ENCODE measurements at places on chromosomes 3 and 15.

- no peak for DNase-seq
Measured at GRCh38 chr3:10384541-10385360, 63.8 kb upstream of the SEC13 start.

DNA sequence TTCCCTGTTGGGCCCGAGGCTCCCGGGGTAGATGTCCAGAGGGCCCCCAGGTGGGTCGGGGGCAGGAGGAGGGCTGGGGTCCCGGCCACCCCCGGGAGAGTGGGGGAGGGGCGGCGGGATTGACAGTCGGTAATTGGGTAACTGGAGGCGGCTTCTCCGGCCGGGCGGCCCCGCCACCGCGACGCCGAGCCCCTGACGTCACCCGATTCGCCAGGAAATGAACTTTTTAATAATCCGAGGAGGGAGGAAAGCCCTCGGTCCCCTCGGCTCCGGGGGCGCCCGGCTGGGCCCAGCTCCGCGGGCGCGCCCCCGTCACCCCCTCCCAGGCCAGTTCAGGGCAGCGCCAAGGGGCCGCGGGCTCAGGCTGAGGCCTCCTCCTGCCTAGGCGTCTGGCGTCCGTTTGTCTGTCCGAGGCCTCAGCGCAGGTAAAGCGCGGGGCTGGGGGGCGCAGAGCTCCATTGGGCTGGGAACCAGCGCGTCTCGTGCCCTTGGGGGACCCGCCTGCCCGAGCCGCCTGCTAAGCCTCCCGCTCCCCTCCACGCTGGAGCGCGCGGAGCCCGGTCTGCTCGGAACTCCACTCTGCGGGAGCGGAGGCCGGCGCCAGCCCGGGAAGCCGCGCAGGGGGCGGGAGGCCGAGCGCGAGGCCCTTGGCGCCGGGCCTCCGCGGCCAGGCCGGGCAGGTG is 3.9 kb downstream of the GATA2 start:
- DNase-seq: no peak

DNA sequence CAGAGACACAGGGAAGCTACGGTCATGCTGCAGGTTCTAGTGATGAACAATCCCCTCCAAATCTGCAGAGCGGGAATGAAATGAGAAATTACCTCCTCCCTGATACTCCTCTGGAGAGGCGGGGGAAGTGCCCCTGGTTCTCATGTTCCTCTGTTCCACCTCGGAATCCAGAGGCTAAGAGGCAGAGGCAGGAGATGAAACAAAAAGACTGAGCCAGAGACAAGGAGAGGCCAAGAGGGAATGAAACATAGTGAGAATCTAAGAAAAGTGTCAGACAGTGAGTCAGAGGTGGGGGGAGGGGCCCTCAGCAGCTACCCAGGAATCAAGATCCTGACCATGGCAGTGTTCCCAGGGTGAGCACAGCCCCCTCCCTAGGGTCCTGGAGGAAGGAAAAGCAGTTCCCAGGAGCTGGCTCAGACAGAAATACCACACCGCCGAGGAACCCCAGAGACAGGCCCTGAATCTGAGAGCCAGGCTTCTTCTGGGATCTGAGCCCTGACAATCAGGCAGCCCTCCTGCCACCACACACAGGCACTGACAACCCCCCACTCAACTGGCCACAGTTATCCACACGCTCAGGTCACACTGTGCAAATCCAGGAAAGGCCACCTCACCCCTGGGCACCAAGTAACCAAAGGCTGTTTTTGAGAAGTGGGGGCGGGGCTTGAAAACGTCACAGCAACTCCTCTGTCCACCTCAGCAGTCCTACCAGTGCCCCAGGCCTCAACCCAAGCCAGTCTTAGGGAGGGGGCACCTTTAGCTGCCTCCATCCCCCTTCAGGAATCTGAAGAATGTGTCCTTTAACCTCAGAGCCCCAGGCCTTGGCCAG is 2.4 kb downstream of the CSRNP1 start:
- peak; percentile 91 for DNase-seq

- DNase-seq: no peak
Measured at GRCh38 chr3:98432575-98432974, 30.4 kb upstream of the OR5K1 start.

GRCh38 chr3:134656211-134656800 is 5.5 kb upstream of the KY start:
- DNase-seq: no peak

GRCh38 chr3:158097593-158098308 is 8.5 kb downstream of the SHOX2 start:
- DNase-seq: no peak

- no peak for DNase-seq
Measured at GRCh38 chr15:74184582-74185091, 11.1 kb downstream of the ISLR start.

DNA sequence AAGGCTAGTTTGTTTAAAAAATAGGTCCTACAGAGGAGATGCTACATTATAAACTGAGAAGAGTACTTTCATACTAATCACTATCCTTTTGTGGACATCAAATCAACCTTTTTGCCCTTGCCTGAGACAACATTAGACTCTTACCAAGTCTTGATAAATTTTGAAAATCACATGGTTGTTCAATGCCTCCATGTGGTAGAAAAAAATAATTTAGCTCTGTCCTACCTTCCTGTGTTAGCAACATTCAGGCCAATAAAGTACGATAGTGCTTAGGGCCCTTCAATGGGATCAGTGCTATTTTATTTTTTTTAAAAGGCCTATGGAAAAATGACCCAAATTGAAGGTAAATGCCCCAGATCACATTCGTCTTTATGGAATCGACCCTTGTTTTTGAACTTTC is 5.0 kb upstream of the UBE2E1 start:
- DNase-seq: peak; percentile 17

GRCh38 chr3:115646027-115646690 is 22.8 kb downstream of the GAP43 start:
- DNase-seq: no peak

GRCh38 chr15:69359722-69360121 is 54.4 kb upstream of the KIF23 start:
- DNase-seq: no peak

DNA sequence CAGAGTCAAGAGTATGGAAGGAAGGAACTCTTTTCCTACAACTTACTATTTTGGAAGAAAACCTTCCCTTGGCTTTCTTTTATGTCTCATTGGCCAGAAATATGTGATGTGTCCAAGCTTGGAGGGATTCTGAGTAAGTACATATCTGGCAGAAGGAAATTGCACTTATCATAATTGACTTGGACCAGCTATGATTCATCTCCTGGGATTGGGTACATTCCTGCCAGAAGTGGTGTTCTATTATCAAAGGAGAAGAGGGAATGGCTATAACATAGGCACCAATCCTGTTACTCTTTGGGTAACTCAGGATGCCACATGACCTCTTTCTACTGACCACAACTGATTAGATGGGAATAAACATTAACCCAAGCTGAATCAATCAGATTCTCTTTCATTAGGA is 13.5 kb upstream of the DAZL start:
- peak; percentile 55 for DNase-seq

- peak; percentile 6 for DNase-seq
Measured at GRCh38 chr15:33675246-33675645, 293.1 kb upstream of the CHRM5 start.

- DNase-seq: no peak
Measured at GRCh38 chr3:5123937-5124336, 1.8 kb downstream of the ARL8B start.

GRCh38 chr3:112813723-112814171 is 32.9 kb downstream of the CD200R1L start:
- DNase-seq: peak; percentile 29

GRCh38 chr15:90059208-90059985 is 42.9 kb downstream of the IDH2 start:
- no peak for DNase-seq

DNA sequence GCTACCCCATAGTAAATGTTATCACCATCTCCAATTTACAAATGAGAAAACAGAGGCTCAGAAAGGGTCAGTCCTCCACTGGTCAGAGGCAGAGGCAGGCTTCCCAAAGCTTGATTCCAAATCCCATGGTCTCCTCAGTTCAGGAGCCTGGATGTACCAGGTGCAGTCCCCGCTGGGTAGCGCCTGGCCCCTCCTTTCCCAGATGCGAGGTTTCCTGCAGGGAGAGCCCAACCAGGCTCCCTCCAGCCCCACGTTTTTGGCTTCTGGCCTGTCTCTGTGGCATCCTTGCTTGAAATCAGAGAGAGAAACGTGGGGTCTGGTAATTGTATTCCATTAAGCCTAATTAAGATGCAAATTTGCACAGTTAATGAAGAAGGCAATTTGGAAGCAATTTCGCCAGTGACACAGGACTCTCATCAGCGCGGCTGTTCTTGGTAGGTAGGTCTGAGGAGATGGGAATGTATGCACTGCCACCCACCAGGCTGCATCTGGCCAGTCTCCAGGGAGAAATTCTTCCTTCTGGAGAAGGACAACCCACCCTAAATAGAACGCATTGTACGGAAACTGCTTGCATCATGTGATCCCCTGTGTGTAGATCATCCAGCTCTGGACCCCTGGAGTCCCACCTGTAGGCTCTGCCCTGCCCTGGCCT is 50.5 kb downstream of the HRH1 start:
- DNase-seq: no peak

DNA sequence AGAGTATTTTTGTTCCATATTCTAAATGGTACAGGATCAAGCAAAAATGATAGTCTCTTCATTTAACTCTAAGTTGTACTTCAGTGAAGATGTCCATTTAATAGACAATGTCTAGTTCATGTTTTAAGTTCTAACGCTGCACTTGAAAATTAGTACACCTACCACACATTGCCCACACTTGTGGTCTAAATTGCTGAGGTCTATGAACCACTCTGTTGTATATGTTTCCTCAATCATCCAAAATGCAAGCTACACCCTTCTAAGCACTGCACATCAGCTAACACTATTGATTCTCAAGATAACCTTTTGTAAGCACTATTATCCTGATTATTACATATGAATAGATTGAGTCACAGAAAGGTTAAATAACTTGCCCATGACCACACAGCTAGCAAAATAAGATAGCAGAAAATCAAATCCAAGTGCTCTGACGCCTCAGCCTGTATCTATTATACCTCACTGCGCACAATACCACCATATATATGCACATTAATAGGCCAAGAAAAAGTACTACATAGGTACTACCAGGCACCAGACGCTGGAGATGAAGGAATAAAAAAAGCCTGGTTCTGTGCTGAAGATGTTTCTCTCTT is 6.4 kb downstream of the GOLIM4 start:
- DNase-seq: no peak

- DNase-seq: peak; percentile 11
Measured at GRCh38 chr15:39592500-39592899, 11.6 kb downstream of the THBS1 start.

DNA sequence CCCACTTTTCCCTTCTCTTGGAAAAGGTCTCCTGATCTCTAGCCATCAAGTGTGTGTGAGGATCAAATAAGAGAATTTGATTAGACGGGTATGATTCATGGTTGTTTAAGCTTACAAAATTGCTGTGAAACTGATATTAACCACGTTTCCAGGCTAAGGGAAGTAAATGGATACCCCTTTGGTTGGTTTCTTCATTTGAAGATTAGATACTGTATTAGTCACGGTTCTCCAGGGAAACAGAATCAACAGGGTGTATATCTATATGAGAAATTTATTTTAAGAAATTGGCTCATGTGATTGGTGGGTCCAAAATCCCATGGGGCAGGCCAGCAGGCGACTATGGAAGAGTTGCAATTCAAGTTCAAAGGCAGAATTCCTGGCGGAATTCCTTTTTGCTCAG is 112.7 kb upstream of the SELENOK start:
- DNase-seq: peak; percentile 9

DNA sequence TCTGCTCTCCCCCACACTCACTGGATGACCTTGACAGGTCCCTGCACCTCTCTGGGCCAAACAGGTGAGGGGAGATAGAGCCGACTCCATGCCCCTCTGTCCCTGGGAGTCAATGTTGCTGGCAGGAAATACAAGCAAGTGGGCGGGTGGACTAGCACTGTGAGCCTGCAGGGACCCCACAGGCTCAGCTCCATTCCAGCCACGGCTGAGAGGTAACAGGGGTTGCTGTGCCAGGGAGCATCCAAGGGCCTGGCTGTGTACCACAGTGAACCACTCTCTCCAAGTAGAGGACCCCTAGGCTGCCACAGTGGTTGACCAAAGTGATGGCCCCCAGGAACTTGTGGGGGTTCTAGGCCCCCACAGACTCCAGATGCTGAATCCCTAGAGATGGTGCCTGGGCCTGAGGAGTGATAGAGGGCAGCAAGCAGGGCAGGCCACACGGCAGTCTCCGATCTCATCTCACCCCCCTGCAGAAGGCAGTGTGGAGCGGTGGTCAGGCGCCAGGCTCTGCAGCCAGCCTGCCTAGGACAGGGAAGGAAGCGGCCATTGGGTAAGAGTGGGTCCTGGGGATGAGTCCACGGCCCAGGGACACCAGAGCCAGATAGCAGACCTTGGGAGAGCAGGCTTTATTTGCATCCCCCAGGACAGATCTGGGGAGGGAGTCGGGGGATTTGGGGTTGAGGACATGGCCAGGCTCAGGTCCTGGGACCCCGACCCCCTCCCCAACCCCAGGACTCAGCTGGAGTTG is 3.2 kb downstream of the TNNC1 start:
- DNase-seq: no peak

- DNase-seq: peak; percentile 71
Measured at GRCh38 chr3:87311309-87311708, 34.9 kb upstream of the POU1F1 start.

DNA sequence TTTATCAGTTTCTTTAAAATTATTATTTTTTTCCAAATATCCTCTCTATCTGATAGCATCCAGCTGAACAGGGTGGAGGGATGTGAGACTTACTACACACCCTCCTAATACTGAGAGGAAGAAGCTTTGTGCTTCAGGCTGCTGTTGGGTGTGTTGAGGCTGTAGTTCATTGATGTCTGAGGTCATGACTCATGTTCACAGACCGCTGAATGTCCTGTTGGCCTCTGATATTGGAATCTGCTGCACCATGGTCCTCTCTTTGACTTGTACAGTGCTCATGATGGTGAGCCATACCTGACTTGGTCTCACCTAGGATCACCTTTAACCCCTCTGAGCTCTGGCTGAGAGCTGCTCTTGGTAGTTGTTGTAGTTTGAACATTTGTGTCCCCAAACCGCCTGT is 302.9 kb downstream of the SATB1 start:
- DNase-seq: no peak

GRCh38 chr3:32498252-32498651 is 4.4 kb downstream of the CMTM6 start:
- no peak for DNase-seq
